ENCODE measurements at places on chromosomes 7 and 10. TPM values are rescaled to one million over a fixed set of nuclear protein-coding genes. Genes with fewer than 3 reads are reported as not detected.

The PBLD gene
- total RNA-seq, result 6.7 TPM

The GET4 gene
- 37.9 TPM for total RNA-seq

The GIMAP4 gene
- total RNA-seq, result 18.3 TPM

The HSPA12A gene
- 16.4 TPM for total RNA-seq

The RELN gene
- 4.9 TPM for total RNA-seq

The CFTR gene
- not detected for total RNA-seq

The TAS2R4 gene
- 1.2 TPM for total RNA-seq

The PGAM2 gene
- not detected for total RNA-seq

The OR6V1 gene
- total RNA-seq, result not detected

The FUOM gene
- total RNA-seq, result 11.9 TPM

The CAMK1D gene
- total RNA-seq, result 8.4 TPM

The SH2B2 gene
- 10.9 TPM for total RNA-seq

The HKDC1 gene
- total RNA-seq, result 0.06 TPM

The KMT2C gene
- total RNA-seq, result 71.3 TPM

The PSTK gene
- 1.4 TPM for total RNA-seq
